A549 treated with Hydrocortisone at 1 μM for 4 hours (cell line): ENCODE measurements at places on chromosomes 6 and 20. TPM values are rescaled to one million over a fixed set of nuclear protein-coding genes. Genes with fewer than 3 reads are reported as not detected.

The ENPP5 gene
- not detected in 5 replicates for total RNA-seq

The ARMC12 gene
- total RNA-seq: 0.52 to 1.0 TPM (median 0.62 TPM) in 5 replicates

The SLC17A1 gene
- total RNA-seq: not detected in 5 replicates

The SRMS gene
- total RNA-seq: 0.11 to 0.15 TPM (median 0.13 TPM) in 5 replicates

The VGLL2 gene
- total RNA-seq: not detected in 5 replicates

The TGM3 gene
- total RNA-seq: 0.06 to 0.12 TPM (median 0.07 TPM) in 4 of 5 replicates, not detected in the other

The BRPF3 gene
- total RNA-seq: 9.1 to 10.8 TPM (median 10.0 TPM) in 5 replicates
